ENCODE measurements at places on chromosomes 7 and 10.

- DNase-seq: no peak
Measured at GRCh38 chr10:79058899-79059841, 9.6 kb upstream of the ZMIZ1 start.

DNA sequence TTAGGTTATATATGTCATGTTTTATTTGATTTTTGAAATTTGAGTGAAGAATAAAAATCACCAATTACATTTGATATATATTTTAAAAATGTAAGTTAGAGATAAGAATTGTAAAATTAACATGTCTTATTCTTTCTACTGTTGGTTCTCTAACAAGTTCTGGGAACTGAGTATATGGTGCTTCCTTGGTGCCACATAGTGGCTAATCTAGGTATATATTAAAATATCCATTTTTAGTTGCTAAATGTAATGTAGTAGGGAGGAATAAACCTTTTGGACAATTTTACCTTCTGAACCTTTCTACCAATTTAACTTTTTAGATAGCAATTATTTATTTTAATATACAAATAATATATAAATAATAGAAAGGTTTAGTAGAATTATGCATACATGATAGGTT, 17.5 kb downstream of the CFAP69 start:
- DNase-seq: no peak

- DNase-seq: no peak
Measured at GRCh38 chr7:140604760-140605159, 35.9 kb downstream of the DENND2A start.

DNA sequence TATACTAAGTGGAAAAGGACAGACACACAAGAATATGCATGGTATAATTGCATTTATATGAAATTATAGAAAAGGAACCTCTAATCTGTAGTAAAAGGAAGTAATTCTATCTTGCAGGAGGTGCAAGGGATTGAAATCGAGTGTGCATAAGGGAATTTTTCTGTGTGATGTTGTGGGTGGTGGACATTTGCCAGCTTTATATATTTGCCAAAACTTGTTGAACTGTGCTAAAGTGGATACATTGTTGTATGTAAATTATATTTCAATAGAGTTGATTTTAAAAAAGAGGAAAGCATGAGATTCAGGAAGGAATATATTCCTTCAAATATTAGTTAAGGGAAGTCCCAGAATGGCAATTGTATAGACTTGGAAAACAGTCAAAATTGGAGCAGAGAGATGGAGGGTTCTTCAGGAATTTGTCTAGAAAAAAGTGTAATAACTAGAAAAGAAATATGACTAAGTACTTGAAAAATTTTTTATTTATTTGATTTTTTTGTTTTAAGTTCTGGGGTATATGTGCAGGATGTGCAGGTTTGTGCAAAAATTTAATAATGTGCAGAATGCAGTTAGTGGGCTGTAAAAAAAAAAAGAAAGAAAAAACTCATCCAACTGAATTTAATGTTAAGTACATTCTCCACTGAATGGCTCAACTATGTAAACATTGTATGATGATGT, 96.1 kb downstream of the ARL4A start:
- no peak for DNase-seq

- no peak for DNase-seq
Measured at GRCh38 chr7:91039033-91039432, 225.2 kb upstream of the FZD1 start.

- DNase-seq: no peak
Measured at GRCh38 chr7:93461350-93461749, 113.2 kb downstream of the CALCR start.

All from NCI-H1930 (cell line).